ENCODE measurements at places on chromosomes 12 and 14. TPM values are rescaled to one million over a fixed set of nuclear protein-coding genes. Genes with fewer than 3 reads are reported as not detected.

Gene TTC6
- total RNA-seq, result not detected

Gene ARMH4
- total RNA-seq, result 9.6 TPM

Gene SYNDIG1L
- under 0.01 TPM for total RNA-seq

Gene GZMH
- not detected for total RNA-seq

Gene SLC15A4
- total RNA-seq, result 63.6 TPM

Gene PIP4K2C
- total RNA-seq, result 28.2 TPM

Gene ADCK1
- 6.2 TPM for total RNA-seq

Gene HCAR3
- not detected for total RNA-seq

Gene MYBPC1
- total RNA-seq, result not detected

Gene CARMIL3
- total RNA-seq, result 0.17 TPM
